Tibial artery (tissue), 4 donors: ENCODE measurements at places on chromosomes 16 and 17.
A peak's percentile ranks its signal among the peaks of the same experiment; 100 is the strongest.

DNA sequence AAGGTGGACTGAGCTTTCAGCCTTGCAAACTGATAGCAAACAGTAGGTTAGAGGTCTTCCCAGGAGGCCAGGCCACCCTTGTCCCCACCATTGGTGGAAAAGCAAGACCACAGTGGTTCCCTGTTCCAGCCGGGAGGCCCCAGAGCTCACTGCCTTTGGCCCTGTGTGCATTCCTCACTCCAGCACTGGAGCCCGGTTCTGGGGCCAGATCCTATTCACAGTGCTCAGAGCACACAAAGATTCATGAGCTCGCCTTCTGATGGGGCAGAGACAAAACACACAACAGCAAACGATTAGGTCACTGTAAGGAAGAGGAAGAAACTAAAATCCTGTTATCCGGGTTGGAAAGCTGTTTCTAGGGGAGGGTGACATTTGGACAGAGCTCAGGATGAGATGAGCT lies 5.6 kb upstream of the PGS1 start:
- DNase-seq, result no peak

DNA sequence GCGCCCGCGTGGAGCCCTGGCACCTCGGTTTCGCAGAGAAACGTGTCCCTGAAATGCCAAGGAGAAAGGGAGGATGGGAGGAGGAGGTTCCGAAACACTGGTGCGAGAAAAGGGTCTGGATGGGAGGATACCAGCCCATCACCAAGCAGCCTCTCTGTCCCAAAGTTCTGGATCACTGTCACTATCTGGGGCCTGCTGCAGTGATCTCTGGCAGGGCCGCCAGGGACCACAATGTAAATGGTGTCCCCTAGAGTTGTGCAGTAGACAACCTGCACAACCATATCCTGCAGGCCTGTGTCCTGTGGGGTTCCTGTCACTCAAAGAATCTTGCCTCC lies 229.3 kb downstream of the C16orf78 start:
- no peak for DNase-seq

DNA sequence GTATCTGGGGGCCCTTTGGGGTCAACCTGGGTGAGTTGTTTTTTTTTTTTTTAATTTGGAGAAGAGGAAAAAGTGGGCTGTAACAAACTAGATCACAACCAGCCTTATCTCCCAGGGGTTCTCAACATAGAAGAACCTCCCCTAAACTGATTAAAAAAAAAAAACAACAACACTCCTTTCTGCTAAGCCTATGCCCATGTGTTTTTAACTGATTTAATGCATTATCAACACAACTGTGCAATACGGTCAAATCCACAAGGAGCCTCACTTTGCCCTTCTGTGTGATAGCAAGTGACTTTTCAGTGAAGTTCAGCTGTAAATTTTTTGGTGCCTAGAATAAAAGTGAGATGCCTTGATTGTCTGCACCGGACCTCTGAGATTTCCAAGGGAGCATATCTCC lies 646 bp downstream of the MYH11 start:
- DNase-seq, result no peak

GRCh38 chr17:42989141-42989540 lies 8.8 kb downstream of the RUNDC1 start:
- DNase-seq, result no peak

GRCh38 chr17:65913326-65913850 lies 278.5 kb downstream of the CEP112 start:
- DNase-seq, result no peak

GRCh38 chr16:82027629-82028064 lies 7.4 kb upstream of the HSD17B2 start:
- no peak for DNase-seq

GRCh38 chr17:81419319-81419885 lies 24.1 kb downstream of the BAHCC1 start:
- peak; percentile 86 for DNase-seq

DNA sequence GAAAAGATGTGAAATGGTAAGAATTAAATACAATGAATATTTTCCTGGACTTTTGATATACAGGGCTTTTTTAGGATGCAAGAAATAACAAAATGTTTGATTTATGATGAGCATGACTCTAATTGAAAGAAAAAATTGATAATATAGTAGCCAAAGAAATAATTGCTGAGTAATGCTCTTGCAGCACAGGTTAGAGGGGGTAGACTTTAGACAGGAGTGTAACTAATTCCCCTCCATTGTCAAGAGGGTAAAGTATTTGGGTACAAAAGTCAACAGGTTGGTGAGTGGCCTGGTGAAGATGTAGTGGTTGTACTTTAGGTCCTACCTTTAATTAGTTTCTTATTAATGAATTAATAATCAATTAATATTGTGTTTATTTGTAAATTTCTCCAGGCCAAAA lies 912.3 kb downstream of the KCNJ2 start:
- no peak for DNase-seq

- no peak for DNase-seq
Measured at GRCh38 chr17:76969598-76970172, 101.5 kb downstream of the MGAT5B start.

GRCh38 chr16:4612474-4612931 lies 2.2 kb downstream of the UBALD1 start:
- DNase-seq, result peak; percentile 54

DNA sequence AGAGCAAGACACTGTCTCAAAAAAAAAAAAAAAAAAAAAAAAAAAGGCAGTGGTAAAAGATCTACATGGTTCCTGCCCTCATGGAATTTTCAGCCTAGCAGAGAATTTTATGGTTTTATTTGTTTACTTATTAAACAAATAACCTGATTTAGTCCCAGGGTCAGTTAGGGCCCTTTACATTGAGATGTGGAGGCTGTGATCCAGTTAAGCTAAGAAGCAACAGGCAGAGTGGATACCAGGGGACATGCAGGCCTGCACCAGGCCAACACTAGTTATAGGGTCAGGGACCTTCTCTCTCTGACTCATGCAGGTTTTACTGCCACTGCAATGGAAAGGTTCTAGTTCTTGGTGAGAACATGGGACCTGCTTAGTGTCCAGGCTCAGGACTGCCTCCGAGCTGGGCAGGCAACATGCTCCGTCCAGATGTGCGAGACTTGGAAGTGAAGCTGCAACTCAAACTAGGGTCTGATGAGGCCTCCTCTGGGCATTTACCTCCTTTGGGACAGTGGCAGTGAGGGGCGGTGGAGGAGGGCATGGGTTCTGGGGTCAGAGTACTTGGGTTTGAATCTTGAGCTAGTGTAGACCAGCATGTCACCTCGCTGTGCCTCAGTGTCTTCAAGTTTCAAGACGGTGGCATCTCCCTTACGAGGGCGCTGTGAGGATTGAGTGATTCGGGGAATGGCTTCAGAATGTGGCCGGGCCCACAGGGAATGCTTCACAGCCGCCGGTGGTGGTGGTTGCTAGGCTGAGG lies 301.8 kb downstream of the CPPED1 start:
- DNase-seq, result no peak

DNA sequence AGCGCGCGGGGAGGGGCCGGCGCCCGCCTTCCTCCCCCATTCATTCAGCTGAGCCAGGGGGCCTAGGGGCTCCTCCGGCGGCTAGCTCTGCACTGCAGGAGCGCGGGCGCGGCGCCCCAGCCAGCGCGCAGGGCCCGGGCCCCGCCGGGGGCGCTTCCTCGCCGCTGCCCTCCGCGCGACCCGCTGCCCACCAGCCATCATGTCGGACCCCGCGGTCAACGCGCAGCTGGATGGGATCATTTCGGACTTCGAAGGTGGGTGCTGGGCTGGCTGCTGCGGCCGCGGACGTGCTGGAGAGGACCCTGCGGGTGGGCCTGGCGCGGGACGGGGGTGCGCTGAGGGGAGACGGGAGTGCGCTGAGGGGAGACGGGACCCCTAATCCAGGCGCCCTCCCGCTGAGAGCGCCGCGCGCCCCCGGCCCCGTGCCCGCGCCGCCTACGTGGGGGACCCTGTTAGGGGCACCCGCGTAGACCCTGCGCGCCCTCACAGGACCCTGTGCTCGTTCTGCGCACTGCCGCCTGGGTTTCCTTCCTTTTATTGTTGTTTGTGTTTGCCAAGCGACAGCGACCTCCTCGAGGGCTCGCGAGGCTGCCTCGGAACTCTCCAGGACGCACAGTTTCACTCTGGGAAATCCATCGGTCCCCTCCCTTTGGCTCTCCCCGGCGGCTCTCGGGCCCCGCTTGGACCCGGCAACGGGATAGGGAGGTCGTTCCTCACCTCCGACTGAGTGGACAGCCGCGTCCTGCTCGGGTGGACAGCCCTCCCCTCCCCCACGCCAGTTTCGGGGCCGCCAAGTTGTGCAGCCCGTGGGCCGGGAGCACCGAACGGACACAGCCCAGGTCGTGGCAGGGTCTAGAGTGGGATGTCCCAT lies 232.8 kb downstream of the SEC14L1 start:
- peak; percentile 84 for DNase-seq

DNA sequence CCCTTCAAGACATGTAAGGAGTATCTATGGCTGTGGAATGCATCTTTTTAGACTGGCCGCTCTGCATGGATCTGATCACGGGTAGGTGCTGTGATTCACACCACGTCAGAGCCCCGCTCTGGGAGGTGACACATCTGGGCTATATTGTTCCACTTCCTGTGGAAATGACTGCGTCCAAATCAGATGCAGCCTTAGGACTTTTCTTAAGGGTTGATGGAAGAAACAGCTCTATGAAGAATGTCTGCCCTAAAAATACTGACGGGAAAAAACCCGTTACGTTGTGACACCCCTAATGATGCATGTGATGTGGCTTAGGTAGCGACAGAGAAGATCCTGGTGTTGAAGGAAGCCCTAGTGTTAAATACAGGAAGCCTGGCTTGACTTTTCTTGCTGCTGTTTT lies 12.2 kb downstream of the BANP start:
- no peak for DNase-seq

- DNase-seq, result no peak
Measured at GRCh38 chr17:2952174-2952845, 111.1 kb downstream of the OR1D5 start.

GRCh38 chr17:76397687-76398522 lies 13.5 kb downstream of the SPHK1 start:
- DNase-seq, result peak; percentile 96

- DNase-seq, result peak; percentile 15
Measured at GRCh38 chr17:6387858-6388257, 47.1 kb downstream of the AIPL1 start.

GRCh38 chr17:385178-385835 lies 32.7 kb upstream of the RPH3AL start:
- DNase-seq, result no peak

- no peak for DNase-seq
Measured at GRCh38 chr17:74818291-74818938, 41.3 kb downstream of the GRIN2C start.

DNA sequence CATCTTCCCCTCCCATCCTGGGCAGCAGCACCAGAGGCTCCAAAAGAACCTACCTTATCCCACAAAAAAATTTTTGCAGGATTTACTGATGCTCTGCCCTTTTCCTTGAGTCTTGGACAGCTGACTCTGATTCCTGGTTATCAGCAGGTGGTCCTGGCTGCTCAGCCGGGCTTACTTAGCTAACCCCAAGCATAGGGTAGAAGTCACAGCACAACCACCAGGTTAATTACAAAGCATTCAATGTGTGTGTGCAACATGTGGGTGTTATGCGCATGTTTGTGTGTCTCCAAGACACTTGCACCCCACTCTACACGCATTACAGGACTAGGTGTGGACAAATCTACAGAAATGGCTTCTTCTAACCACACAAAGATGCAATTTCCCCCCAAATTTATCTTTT lies 36.3 kb downstream of the PECAM1 start:
- no peak for DNase-seq

DNA sequence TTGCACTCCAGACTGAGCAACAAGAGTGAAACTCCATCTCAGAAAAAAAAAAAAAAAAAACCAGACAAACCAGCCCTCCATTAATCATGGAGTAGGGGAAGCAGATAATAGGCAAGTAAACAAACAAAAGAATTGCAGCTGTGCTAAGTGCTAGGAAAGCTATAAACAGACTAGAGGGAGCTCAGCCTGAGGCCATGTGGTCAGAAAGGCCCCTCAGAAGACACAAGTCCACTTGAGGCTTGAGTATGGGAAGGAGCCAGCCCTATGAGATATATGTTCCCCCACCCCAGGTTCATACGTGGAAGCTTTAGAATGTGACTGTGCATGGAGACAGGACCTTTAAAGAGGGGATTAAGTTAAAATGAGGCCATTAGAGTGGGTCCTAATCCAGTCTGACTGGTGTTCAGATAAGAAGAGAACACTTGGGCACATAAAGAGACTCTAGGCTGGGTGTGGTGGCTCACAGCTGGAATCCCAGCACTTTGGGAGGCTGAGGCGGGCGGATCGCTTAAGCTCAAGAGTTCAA lies 132.6 kb upstream of the NOL11 start:
- DNase-seq, result no peak

DNA sequence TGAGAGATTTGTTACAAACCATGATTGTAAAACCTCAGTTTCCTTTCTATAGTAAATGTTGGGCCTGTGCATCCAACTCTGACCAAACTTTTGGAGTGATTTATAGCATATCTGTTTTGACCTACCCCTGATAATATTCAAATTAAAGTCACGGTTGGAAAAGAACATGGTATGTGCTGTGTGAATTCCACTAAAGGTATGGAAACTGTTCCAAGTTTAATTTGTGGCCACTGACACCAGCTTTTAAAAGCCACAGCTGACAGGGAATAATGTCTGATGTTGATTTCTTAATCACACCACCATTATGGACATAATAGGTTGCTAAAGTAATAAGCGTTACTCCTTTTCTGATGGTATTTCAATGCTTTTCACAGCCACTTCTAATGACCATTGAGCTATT lies 1215.9 kb downstream of the CDH8 start:
- DNase-seq, result no peak

- DNase-seq, result no peak
Measured at GRCh38 chr17:36943250-36944191, 5.2 kb upstream of the AATF start.
